Neuronal stem cell (in vitro differentiated cells): ENCODE measurements at places on chromosomes 6 and 20.

GRCh38 chr20:37873884-37874283 lies 29.0 kb upstream of the VSTM2L start:
- DNase-seq, result no peak

GRCh38 chr6:12403201-12403826 lies 113.2 kb downstream of the EDN1 start:
- DNase-seq, result no peak

- DNase-seq, result no peak
Measured at GRCh38 chr6:36499918-36500317, 47.4 kb downstream of the STK38 start.

DNA sequence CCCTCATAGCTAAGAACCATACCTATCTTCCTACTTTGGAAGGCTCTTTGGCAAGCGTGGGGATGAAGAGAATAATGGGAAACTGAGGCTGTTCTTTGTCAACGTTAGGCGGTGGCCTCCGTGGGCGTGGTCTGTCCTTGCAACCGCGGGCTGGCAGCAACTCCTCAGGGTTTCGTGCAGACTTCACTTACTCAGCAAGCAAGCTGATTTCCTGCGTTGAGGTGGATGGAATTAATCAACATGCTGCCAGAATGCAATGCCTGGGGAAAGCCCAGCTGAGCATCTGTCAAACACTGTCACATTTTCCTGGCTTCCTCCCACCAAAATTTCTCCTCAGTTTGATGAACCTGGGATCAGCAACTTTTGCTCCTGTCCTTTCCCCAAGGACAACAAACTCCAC lies 9.2 kb upstream of the IL17F start:
- DNase-seq, result no peak

GRCh38 chr6:169171951-169172350 lies 81.7 kb downstream of the THBS2 start:
- no peak for DNase-seq

DNA sequence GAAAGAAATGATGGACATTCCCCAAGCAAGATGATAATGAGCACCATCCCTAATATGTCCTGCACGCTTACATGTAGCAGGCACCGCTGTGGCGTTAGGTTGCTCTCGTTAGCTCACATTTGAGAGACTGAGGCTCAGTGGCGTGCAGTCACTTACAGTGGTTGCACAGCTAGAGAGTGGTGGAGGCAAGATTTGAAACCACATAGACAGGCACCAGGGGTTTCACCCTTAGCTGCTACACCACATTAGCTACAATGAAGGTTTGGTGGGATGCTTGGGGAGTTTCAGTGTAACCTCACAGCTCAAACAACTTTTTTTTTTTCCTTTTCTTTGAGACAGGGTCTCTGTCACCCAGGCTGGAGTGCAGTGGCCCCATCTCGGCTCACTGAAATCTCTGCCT lies 3.7 kb downstream of the COX4I2 start:
- no peak for DNase-seq

DNA sequence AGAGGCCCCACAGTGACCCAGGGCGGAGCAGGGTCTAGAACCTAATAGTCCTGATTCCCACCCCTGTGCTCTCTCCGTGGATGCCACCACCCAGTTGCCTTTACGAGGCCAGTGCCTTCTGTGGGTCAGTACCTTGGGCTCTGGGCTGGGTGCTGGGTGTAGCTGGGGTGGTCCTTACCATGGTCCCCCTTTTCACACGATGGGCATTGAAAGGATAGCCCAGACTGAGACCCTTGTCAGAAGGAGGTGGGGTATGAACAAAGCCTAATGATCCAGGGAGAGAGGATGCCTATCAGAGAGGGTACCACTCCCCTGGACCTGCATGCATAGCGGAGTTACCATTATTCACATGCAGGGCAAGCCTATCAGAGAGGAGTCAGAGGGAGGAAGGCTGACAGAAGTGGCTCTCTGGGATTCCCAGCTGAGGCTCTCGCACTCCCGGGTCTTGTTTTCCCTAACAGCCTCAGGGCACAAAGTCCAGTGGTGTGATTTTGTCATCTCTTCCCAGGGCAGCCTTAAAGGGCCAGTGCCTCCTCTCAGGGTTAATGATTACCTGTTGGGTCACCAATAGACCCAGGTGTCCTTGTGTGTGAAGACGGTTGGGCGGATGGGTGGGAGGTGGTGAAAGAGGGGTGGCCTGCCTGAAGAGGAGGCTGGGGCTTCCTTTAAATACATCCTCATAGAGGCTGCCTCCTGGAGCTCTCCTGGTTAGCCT lies 36.2 kb downstream of the VEGFA start:
- no peak for DNase-seq

DNA sequence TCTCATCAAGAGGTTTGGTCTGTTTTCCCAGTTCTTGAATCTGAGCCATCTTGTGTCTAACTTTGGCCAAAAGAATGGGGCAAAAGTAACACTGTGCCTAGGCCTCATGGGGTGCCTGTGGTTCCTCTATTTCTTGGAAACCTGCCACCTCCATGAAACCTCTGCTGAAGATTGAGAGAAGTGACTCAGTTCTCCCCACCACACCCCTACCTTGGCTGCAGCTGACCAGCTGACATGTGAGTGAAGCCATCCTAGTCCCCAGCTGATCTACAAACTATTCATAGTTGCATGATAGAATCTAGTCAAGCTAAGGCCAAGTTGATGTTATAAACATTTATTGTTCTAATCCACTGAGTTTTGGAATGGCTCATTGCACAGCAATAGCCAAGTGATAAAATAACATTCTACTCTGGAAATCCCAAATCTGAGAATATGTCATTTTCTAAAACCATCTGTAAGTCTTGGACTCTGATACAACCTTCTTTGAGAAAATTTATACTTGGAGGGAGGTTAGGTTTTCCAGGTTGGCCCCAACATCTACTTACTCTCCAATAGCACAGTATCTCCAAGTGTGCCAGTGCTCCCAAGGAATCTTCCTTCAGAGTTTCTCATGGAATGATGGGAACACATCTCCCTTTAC lies 107.0 kb upstream of the SMLR1 start:
- DNase-seq, result no peak

GRCh38 chr20:11375335-11375734 lies 542.4 kb upstream of the BTBD3 start:
- DNase-seq, result no peak

- no peak for DNase-seq
Measured at GRCh38 chr6:27500177-27500576, 27.3 kb upstream of the ZNF184 start.

GRCh38 chr20:18166950-18167349 lies 29.3 kb downstream of the KAT14 start:
- no peak for DNase-seq

- peak; percentile 20 for DNase-seq
Measured at GRCh38 chr6:132931936-132932514, 117.7 kb downstream of the RPS12 start.

DNA sequence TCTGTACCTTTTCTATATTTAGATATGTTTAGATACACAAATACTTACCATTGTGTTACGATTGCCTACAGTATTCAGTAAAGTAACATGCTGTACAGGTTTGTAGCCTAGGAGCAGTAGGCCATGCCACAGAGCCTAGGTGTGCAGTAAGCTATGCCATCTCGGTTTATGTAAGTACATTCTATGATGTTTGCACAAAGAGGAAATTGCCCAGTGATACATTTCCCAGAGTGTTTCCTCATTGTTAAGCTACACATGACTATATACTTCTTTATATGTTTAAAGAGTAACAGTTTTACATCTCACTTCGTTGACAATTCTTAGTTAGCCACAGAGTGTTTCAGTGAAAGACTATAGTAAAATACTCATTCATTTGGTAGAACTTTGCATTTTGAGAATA lies 51.5 kb downstream of the SLC35F1 start:
- no peak for DNase-seq

- no peak for DNase-seq
Measured at GRCh38 chr20:63124092-63124781, 91.7 kb downstream of the YTHDF1 start.

- DNase-seq, result no peak
Measured at GRCh38 chr6:17115251-17116116, 13.6 kb downstream of the STMND1 start.

GRCh38 chr6:53956068-53956711 lies 155.1 kb upstream of the MLIP start:
- DNase-seq, result peak; percentile 64

GRCh38 chr6:6090861-6091607 lies 84.3 kb upstream of the NRN1 start:
- no peak for DNase-seq

DNA sequence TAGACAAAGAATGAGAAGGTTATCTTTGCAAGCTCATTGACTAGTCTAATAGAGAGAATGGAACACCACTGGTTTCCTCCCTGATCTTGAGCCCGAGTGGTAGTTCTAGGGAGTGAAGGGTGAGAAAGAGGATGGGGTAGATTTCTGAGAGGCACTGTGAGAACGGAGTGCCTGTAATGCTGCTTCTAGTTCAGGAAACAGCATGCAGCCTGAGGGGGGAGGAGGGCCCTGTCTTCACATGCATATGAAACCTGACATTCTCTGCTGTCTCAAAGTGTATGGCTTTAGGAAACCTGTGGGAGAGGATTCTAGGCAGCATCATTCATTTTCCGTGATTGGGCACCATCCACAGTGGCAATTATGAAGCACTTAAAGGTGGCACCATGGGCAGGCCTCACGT lies 259.4 kb upstream of the MAN1A1 start:
- no peak for DNase-seq

GRCh38 chr6:32854376-32855178 lies 585 bp downstream of the PSMB9 start:
- DNase-seq, result no peak

DNA sequence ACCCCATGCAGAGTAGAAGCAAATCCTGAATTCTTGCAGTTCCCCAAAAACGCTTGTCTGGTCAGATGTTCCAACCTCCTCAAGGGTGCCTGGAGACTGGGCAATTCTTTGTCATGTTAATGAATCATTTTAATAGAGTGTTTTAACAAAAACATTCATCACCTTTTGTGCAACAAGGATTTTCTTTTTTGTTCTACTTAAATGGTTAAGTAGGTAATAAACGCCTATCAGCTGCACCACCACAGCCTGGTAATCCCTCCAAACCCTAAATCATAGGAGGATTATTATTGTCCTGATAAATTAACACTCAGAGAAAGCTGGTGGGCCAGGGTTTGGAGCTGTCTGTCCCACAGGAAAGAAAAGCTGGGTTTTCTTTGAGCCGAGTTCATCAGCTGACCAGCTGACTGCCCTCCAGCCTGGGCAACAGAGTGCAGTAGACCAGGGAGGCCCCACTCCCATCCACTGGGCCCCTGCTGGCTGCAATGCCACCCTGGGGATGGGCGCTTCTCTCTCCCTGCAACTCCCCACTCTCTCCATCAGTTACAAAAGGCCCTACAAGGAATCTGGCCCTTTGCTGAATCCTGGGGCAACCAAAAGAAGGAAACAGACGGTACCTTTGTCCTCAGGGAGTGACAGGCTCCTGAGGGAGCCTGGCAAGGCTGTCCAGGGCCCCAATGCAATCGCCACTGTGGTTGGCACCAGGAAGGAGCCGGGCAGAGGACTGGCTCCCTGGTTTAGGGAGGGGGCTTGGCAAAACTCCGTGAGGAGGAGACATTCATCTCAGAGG lies 23.1 kb upstream of the BMP7 start:
- no peak for DNase-seq

- no peak for DNase-seq
Measured at GRCh38 chr20:40547483-40548091, 141.4 kb downstream of the MAFB start.

DNA sequence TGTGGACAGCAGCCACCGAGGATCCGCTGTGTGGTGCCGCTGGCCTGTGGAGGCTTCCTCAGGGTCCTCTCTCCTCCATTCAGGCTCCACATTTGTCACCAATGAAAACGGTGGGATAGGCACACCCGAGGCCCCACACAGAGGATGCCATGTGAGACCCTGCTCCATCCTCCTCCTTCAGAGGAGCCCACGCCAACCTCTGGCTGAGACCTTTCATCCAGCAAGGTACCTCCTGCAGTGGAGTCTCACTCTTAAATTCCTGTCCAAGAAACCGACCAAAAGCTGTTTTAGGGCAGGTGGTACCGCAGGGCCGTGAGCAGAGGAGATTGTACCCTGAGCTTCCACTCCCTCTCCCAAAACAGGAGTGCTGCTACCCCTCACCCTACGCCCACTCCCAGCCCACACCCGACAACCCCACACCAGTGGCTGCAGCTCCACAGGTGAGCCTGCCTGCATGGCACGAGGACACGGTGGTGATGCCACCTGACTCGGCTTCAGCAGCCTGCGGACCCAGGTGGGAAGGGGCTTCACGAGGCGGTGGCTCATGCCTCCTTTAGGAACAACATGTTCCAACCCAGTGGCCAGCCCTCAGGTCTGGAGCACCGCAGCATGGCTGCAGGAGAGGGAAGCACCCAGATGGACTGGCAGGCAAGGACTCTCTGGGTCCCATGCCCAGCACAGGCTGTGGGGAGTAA lies 237.6 kb upstream of the AFDN start:
- DNase-seq, result no peak

GRCh38 chr6:157064502-157064901 lies 258.8 kb downstream of the TMEM242 start:
- no peak for DNase-seq

DNA sequence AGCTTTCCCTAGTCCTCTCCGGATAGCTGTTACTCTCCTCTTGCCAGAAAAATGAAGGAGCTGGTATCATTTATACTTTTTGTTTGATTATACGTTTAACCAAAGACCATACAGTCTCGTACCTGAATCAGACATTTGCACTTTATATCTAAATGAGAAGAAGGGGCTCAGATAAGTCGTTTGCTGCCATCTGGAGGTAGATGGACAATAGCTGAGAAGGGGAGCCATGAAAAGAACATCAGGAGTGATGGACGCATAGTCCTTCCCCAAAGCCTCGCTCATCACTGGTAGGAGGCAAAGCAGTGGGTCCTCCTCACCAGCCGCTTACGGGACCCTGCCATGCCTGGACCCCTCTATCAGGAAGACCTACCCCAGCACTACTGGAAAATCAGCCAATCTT lies 45.4 kb downstream of the RPF2 start:
- no peak for DNase-seq

DNA sequence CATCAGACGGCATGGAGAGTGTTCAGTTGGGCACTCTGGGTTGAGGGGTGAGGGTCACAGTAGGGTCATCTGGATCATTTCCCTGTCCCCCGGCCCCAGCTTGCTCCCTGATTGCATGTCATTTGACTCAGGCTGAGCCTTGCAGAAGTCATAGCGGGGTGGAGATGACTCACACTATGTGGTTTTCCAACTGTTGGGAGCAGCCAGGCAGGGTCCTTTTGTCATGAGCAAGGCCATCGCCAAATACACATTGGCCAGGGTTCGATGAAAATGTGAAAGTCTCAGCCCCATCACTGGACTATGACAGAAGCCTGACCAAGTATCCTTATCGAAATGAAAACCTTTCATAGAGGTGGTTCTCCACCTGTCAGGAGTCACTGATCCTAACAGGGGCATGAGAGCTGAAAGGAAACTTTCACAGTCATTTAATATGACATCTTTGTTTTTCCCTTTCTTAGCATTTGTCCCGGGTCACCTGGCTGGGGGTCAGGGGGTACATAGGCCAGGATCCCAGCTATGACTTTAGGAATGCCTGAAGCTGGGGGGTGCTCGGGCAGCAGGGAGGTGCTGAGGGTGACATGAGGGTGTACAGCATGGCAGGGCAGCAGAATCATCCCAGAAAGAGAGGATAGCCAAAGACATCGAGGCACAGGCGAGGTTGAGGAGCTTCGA lies 70.2 kb upstream of the CD93 start:
- no peak for DNase-seq

- DNase-seq, result no peak
Measured at GRCh38 chr6:107534571-107535141, 44.7 kb downstream of the SOBP start.
